ENCODE measurements at places on chromosomes 6 and 20.
A peak's percentile ranks its signal among the peaks of the same experiment; 100 is the strongest.

DNA sequence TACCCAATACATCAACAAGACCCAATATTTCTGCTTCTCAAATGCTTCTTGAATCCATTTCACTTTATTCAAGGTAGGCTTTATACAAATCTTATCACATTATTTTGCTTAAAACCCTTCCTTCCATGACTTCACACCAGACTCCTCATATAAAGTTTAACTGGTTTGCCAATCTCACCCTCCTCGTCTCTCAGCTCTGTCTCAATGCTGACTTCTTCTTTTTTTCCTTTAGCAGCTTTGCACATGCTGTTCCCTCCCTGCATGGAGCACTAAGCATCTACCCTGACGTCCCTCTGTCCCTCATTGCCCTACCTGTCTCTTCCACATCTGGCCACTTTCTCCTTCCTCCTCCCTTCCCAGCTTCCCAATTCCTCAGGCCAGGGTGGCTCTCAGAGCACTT is 31.4 kb downstream of the KCNK17 start:
- no peak for DNase-seq

DNA sequence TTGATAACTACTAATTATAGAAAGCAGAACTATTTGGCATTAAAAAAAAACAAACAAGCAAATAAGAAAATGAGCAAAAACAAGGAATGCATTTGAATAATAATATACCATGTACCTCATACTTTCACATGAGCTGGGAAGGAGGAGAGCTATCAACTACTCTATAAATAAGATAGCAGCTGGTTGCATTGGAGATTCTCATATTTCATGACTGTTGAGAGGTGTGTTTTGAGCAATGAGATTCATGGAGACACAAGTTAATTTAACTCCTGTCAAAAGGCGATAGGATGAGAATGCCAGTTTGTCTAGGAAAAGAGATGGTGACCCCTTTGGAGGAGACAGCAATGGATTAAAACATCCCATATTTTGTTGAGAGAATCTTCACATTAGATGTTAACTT is 348.8 kb upstream of the SPTLC3 start:
- no peak for DNase-seq

GRCh38 chr20:53937929-53938367 is 132.4 kb downstream of the BCAS1 start:
- DNase-seq: no peak

DNA sequence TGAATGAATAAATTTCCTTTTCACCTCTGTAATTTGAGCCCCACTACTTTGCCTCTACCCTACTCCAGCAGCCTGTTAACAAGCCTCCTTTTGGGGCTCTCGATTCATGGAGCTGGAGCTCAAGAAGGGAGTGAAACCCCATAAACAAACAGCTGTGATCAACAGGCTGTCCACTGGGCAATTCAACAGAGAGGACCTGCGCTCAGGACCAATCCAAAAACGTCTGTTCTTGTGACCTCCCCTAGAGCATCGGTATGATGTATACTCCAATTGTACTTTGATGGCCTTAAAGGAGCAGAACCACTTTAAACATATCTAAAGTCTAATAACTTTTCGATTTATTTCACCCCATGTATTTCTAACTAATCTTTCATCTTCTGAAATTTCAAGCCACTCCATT is 37.4 kb downstream of the HIVEP2 start:
- DNase-seq: peak; percentile 81
